LNCaP clone FGC (cell line): ENCODE measurements at places on chromosomes 6 and 20.

DNA sequence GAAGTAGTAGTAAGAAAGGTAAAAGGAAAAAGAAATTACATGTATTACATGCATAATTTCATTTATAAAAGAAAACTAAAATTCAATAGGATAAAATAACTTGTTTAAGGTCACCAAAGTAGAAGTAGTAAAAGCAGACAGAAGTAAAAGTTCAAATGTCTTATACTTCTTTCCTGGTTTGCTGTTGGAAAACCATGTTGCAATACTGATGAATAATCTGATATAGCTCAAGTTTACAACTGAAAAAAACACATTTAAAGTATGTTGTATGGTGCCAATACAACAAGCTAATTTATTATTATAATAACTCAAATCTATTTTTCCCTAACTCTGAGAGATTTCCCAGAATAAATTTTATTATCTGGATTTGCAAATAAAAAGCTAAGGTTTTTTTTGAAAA is 78.3 kb downstream of the PHIP start:
- no peak for DNase-seq

DNA sequence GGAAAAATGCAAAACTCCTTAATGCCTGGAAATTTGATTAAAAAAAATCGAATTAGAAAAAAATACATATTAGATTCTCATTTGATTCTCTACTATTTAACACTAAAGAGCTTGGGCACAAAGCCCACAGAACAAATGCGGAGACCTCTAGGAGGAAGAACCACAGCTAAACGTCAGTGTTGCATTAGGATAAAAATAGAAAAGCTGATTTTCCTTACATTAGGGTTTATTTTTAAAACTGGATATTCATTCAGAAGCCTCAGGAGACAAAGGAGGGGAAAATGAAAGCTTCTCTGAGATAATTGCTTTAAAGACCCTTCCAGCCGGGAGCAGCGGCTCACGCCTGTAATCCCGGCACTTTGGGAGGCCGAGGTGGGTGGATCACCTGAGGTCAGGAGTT is 77.3 kb downstream of the ECT2L start:
- DNase-seq: no peak

DNA sequence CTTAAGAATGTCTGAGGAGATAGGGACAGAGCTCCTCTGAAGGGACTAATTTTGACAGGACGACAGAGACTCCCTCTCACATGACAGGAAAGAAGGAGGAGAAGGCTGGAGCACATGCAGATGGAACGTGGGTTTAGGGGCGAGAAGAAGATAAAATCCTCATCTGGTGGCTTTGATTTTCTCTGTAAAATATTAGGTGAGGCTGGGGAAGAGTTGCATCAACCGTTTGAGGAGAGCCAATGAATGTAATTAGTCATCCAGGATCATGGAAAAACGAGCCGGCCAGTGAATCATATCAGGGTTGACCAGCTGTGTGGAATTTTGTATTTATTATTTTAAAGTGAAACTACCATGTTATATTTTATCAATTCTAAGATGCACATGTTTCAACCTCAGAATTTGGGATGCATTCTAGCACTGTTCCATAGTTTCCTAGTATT is 46.9 kb upstream of the ADGRF4 start:
- no peak for DNase-seq

GRCh38 chr6:147503587-147503986 is 4.9 kb upstream of the SAMD5 start:
- no peak for DNase-seq

- DNase-seq: no peak
Measured at GRCh38 chr6:158024566-158025297, 43.1 kb downstream of the SYNJ2 start.

DNA sequence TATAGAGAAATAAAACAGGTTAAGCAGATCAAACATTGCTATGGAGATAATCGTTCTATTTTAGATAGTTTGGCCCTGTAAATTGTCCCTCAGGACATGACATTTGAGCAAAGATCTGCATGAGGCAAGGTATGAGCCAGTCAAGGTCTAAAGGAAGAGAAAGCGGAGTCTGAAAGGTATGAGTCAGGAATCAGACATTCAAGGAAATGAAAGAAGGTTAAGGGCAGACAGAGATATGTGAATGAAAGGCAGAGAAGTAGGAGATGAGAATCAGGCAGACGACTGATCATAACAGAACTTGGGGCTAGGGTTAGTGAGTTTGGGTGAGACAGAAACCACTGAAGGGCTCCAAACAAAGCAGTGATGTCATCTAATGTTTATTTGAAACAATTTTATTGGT is 775.8 kb downstream of the MAFB start:
- no peak for DNase-seq

DNA sequence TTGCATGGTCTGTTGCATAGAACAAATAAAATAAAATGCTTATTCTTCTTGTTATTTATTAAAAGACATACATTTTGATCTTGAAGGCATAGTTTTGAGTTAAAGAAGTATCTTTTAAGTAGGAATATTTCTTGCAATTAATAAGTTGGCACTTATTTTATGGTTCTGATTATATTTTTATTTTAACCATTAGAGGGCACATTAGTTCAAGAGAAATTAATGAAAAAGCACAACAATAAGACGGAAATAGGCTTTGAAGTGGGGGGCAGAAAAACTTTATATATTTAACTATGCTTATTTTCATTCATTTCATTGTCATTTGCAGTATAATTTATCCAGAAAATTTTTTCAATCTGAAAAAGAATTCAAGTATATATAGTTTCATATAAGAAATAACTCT is 44.2 kb upstream of the MAP3K7 start:
- DNase-seq: no peak

- DNase-seq: no peak
Measured at GRCh38 chr6:169253337-169254238, at the start of gene THBS2. TSS of gene THBS2 (minus strand) at chr6:169253846. CDS start at chr6:169250784, 3,062 bp downstream.

DNA sequence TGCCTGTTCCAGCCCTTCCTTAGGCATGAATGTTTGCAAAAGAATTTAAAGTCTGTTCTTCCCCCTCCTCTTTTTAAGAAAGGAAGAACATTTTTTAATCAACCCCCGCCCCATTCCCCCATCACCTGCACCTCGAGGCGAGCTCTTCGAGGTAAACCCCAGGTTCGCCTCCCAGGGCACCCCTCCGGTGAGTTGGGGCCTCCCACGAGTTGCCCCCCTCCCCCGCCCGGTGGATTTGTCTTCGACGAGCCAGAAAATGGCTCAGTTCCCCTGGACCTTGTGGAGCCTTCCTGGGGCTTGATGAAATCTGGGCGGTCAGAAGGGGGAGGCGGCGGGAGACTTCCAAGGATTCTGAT is 256 bp upstream of the OVOL2 start:
- DNase-seq: no peak

DNA sequence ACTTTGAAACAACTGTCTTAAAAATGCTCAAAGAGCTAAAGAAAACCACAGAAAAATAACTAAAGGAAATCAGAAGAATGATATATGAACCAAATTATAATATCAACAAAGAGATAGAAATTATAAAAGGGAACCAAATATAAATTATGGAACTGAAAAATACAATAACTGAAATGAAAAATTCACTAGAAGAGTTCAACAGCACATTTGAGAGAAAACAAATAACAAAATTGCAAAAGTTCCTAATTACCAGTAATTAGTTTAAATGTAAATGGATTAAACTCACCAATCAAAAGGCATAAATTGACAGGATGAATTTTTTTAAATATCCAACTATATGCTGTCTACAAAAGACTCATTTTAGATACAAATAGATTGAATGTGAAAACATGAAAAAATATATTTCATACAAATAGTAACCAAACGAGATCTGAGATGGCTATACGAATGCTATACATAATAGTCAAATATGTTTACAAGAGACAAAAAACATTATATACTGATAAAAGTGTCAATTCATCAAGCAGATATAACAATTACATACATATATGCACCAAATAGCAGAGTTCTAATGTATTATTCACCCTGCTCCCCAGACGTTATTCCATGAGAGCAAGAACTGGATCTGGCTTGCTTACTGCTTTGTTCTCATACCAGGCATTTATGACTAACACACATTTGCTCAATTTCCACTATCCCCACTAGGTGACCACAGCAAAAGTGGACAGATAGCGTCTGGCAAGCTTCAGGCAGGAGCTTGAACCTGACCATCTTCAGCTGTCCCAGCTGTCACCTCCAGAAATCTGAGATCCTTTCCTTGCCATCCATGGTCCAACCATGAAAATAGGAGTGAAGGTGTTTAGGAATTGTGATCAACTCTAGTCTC is 72.4 kb upstream of the SIRPA start:
- no peak for DNase-seq
